ENCODE measurements at places on chromosomes 3 and 15.

DNA sequence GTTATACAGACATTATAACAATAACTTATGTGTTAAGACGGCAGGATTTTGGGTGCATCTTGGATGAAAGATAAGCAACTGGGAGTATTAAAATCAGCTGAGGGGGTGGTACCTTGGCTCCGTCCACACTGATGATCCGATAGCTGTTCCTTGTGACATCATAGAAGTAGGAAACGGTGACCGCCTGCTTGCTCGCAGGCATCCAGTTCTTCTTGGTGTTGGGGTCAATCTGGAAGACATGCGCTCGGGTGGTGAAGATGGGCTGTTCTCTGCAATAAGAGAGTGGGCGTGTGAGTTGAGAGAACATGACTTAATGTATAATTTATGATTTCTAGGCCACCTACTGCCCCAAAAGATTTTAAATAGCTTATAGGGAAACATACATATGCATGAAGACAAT is 59.9 kb downstream of the HOMER2 start:
- no peak for DNase-seq

- no peak for DNase-seq
These were observed 50.3 kb downstream of the HERC1 start for GRCh38 chr15:63783441-63783840.

GRCh38 chr3:16300881-16301359 is 35.9 kb downstream of the OXNAD1 start:
- DNase-seq = no peak

DNA sequence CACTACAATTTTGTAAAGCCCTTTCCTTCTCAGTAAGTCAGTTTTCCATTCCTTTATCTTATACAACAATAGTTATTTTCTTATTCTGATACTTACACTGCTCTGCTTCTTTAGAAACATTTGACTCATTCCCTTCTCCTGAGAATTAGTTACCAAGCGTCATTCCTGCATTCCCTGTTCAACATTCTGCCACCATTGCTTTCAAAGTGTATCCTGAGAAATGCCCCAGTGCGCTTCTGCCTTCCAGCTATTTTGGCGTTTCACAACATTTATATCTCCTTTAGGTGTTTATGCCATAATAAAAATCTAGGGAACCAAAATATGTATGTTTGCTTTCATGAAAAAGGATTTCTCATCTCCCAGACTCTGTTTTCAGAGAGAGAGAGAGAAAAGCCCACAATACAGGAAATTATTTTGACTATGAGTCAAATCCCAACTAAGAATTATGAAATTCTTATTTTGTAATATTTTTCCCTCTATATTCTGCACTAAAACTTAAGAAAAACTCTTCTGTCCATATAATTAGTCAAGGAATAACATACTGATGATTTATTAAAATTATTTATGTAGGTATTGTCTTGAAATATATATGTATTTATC is 118.2 kb upstream of the RAP2B start:
- DNase-seq = peak; percentile 44

GRCh38 chr3:49668861-49669260 is 5.3 kb upstream of the APEH start:
- DNase-seq = no peak

DNA sequence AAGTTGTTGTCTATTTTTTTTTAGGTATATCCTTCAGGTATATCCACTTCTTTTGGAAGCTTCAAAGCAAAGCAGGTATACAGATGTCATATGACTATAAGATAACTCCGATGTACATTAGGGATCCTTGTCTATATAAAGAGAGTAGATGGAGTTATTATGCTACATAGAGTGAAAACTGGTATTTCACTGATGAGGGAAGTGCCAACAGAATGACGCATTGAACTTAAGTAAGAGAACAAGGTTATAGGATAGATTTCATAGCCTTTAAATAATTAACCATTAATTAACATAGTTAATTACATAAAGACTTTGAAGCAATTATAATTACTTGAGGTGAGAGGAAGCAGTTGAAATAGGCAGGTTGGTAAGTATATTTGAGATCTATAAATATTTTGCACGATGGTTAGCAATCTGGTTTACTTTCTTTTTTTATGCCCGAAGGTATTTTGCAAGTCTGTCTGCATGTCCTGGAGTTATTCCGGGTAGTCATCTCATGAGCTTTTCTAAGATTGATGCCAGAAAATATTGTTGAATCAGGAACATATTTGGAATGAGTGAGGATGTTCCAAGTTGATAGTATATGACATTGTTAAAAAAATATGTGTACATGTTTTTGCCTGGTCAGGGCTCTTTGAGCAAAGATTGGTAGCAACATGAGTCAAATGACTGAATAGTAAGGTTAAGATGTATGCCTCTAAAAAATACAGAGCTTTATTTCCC is 299.5 kb upstream of the KCNMB2 start:
- DNase-seq = peak; percentile 66

DNA sequence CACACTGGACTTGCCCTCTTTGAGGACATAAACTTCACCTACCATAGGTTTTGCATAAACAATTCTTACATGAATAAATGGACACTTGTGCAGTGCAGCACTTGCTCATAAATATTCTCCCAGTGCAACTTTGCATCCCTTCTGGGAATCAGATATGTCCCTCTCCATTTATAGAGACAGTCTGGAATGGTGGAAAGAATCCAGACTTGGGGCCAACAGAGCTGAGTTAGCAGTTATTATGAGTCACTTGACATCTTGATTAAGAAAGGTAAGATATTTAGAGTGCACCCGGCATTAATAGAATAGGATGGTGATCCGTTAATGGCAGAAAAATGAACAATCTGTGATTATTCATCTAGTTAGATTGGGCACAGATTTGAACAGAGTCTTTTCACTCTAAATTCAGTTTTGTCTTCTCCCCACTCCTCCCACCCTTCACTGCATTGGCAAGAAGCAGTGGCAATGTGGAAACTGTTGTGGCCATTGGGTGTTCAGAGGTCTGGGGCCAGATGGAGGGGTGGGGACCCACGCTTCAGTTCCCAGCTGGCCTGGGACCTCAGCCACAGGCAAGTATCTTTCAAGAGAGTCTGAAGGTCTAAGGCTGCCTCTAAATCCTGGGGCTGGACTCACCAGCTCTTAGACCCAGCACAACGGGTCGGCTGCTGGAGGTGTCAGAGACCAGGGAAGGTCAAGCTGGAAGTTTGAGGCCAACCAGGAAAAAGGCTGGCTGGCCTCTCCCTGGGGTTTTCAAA is 58.9 kb upstream of the KY start:
- DNase-seq = peak; percentile 82

DNA sequence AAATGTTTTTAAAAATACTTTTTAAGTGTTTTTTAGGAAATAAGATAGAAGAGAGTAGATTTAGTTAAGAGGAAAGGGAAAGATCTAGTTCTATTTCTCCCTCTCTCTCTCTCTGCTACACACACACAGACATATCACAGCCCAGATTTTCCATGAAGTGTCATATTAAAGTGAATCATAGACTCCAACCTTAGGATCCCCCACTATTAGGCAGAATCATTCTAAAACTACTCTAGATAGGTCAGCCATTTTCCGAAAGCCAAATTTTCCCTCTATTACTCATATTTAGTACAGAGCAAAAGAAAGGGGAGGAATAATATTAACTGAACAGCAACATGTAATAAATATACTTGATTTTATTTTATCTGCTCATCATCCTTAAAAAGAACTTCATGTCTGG is 45.1 kb upstream of the RSL24D1 start:
- peak; percentile 61 for DNase-seq

GRCh38 chr3:44436181-44436580 is 41.3 kb downstream of the ZNF445 start:
- no peak for DNase-seq

DNA sequence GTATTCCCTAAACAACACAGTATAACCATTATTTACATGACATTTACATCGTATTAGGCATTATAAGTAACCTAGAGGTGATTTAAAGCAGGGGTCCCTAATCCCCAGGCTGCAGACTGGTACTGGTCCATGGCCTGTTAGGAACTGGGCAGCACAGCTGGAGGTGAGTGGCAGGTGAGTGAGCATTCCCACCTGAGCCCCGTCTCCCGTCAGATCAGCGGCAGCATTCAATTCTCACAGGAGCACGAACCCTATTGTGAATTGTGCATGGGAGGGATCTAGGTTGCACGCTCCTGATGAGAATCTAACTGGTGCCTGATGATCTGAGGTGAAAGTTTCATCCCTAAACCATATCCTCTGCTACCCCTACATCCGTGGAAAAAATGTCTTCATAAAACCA is 138.2 kb downstream of the ATP10A start:
- no peak for DNase-seq
